Activated CD4-positive, alpha-beta memory T cell treated with anti-CD3 and anti-CD28 coated beads, Interleukin-2, amount 10 ng/mL, durations not matched to agents 7 days and 5 days (primary cell): ENCODE measurements at places on chromosomes 12 and 14. TPM values are rescaled to one million over a fixed set of nuclear protein-coding genes. Genes with fewer than 3 reads are reported as not detected.

- peaks cover 6% of the 10 kb centered on the region for H3K36me3 ChIP-seq
- H3K4me3 ChIP-seq, result no peak overlapping the region
- peaks cover 3% of the 10 kb centered on the region for H3K4me1 ChIP-seq
- DNase-seq, result no peak
These were observed 46.5 kb downstream of the BTBD7 start for GRCh38 chr14:93286212-93286890.

GRCh38 chr12:71782017-71782416 is 27.4 kb downstream of the RAB21 start:
- H3K27me3 ChIP-seq, result no peaks in the 10 kb centered on the region
- DNase-seq, result no peak
- H3K4me3 ChIP-seq, result no peak overlapping the region

GRCh38 chr12:24393071-24393470 is 443.6 kb upstream of the SOX5 start:
- no peaks in the 10 kb centered on the region for H3K4me1 ChIP-seq
- H3K36me3 ChIP-seq, result no peaks in the 10 kb centered on the region
- H3K4me3 ChIP-seq, result no peak overlapping the region
- no peaks in the 10 kb centered on the region for H3K27me3 ChIP-seq

- no peak overlapping the region for H3K27ac ChIP-seq
- no peaks in the 10 kb centered on the region for H3K36me3 ChIP-seq
- no peaks in the 10 kb centered on the region for H3K4me1 ChIP-seq
- H3K27me3 ChIP-seq, result no peaks in the 10 kb centered on the region
- peak; percentile 26 for DNase-seq
These were observed 37.8 kb downstream of the PAH start for GRCh38 chr12:102879144-102879763.

The VWF gene
- total RNA-seq, result not detected
